ENCODE measurements at places on chromosomes 1 and 21. TPM values are rescaled to one million over a fixed set of nuclear protein-coding genes. Genes with fewer than 3 reads are reported as not detected.

DNA sequence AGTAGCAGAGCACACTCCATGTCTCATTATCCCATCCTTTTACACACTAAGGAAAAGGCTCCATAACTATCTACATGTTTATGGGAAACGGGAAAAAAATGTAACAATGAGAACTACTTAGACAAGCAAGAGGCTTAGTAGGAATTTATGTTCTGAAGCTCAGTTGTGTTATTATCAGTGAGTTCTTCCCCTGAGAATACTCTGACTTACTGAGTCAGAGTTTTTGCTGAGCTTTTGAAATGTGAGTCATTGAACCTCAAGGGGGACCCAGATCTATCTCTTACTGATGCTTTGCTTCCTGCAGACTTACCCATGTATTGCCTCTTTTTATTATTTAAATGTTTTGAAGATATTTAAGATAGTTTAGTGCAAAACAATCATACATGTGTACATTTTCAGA is 20.1 kb downstream of the CFHR5 start:
- H3K27ac ChIP-seq = no peak overlapping the region
- H3K27me3 ChIP-seq = no peaks in the 10 kb centered on the region
- DNase-seq = no peak

DNA sequence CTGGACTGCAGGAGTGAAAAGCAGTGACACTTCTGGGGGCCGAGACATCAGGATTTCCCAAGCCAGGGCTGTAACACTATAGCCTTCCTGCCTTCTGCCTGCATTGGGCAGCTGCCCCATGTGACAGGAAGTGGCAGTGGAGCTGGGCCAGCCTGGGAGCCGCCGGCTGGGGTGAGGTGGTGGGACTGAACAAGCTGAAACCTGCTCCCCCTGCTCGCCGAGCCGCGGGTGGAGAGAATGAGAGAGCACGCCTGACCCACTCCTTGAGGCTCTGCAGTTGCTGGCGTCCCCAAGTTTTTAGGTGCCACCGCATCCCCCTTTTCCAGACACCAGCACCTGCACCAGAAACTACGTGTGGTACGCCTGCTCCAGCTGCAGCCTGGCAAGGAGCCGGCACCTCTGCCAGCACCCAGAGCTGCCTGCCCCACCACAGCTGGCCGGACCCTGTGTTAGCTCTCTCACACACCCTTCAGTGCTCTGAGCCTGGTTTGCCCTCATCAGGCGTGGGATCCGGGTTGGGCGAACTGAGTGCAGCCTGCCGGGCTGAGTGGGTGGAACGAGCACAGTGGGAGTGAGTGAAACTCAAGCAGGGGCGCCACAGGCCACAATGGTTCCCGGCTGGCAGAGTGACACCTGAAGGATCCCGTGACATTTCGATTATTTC is 119.4 kb downstream of the AKT3 start:
- H3K36me3 ChIP-seq = no peaks in the 10 kb centered on the region
- H3K27ac ChIP-seq = peak overlapping the region; percentile 52
- no peaks in the 10 kb centered on the region for H3K27me3 ChIP-seq
- no peak for DNase-seq

- peaks cover 8% of the 10 kb centered on the region for H3K4me1 ChIP-seq
- H3K27me3 ChIP-seq = no peaks in the 10 kb centered on the region
- no peak overlapping the region for H3K4me3 ChIP-seq
- no peak for DNase-seq
Measured at GRCh38 chr1:12439073-12439472, 178.9 kb downstream of the DHRS3 start.

DNA sequence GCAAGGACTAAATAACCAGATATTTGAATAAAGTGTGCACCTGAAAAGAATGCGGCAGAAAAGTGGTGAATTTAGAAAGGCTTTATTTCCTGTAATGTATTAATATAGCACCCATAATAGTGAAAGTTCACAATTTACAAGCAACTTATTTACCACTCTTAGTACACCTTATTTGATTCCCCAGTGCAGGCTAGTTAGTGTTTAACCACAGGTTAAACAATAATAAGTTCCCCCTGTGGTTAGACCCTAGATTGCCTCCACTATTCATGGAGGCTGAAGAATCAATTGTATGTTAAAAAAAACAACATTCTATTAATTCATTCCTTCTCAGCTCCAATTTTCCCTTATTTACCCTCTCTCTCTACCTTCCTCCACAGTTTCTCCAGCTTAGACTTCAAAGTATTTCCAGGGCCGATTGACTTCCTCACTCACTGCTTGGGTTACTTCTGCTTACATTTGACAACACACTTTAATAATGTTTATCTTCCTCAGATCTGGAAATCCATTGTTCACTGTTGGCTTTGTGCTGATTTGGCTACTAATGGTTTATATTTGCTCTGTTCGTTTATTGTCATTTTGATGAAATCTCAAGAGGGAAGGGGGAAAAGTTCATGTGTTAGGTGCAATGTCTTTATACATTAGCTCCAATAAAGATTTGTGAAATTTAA is 796.3 kb downstream of the BRINP3 start:
- H3K36me3 ChIP-seq = no peaks in the 10 kb centered on the region
- no peaks in the 10 kb centered on the region for H3K27me3 ChIP-seq
- no peak overlapping the region for H3K27ac ChIP-seq
- no peak for DNase-seq
- H3K4me1 ChIP-seq = no peaks in the 10 kb centered on the region
- H3K4me3 ChIP-seq = no peak overlapping the region

- H3K36me3 ChIP-seq = no peaks in the 10 kb centered on the region
- H3K4me3 ChIP-seq = peak overlapping the region; percentile 67
- no peak for DNase-seq
- H3K27ac ChIP-seq = peak overlapping the region; percentile 87
- no peaks in the 10 kb centered on the region for H3K27me3 ChIP-seq
- peaks cover 38% of the 10 kb centered on the region for H3K4me1 ChIP-seq
Measured at GRCh38 chr1:23558140-23558871, 995 bp downstream of the ID3 start.

Gene NPHS2
- total RNA-seq = not detected

Gene TCHH
- total RNA-seq = 0.33 TPM

DNA sequence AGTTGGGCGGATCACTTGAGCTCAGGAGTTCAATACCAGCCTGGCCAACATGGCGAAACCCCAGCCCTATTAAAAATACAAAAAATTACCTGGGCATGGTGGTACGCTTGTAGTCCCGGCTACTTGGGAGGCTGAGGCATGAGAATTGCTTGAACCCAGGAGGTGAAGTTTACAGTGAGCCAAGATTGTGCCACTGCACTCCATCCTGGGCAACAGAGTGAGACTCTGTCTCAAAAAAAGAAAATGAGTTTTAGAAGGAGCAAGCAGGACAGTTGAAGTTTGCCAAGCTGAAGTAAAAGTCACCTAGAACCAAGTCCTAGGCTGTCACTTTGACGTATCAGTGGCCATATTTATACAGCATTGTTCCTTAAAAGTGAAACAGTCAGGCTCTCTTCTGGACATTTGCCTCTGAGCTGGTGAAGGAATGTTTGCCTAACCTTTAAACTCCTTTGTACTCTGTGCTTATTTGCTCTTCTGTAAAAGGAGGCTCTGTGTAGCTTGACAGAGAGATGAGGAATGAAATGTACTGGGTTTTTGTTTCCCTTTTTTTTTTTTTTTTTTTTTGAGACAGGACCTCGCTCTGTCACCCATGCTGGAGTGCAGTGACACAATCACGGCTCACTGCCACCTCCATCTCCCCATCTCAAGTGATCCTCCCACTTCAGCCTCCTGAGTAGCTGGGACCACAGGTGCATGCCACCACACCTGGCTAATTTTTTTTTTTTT is 2.8 kb downstream of the RAB4A start:
- no peaks in the 10 kb centered on the region for H3K27me3 ChIP-seq
- no peak overlapping the region for H3K4me3 ChIP-seq
- peaks cover 49% of the 10 kb centered on the region for H3K4me1 ChIP-seq
- peak overlapping the region; percentile 11 for H3K27ac ChIP-seq
- no peak for DNase-seq

DNA sequence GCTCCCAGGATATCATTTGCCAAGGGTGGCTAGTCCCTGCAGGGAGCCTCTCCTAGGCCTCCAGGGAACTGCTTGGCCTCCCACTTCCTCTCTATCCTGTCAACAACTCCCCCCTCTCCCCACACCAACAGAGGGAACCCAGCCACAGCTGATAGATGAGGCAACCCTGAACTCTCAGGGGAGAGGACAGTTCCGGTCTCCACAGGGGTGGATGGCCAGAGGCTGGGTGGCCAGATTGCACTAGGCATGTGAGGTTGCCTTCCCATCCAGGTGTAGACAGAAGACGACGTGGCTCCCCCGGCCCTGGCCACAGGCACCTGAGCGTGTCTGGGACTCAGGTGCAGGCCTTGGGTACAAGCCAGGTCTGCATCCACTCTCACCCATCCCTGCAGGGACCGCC is 53.3 kb downstream of the TOR1AIP2 start:
- no peaks in the 10 kb centered on the region for H3K27me3 ChIP-seq
- no peaks in the 10 kb centered on the region for H3K4me1 ChIP-seq
- no peaks in the 10 kb centered on the region for H3K36me3 ChIP-seq
- no peak overlapping the region for H3K27ac ChIP-seq
- H3K4me3 ChIP-seq = no peak overlapping the region

GRCh38 chr1:228267962-228268880 is 60.4 kb downstream of the OBSCN start:
- no peaks in the 10 kb centered on the region for H3K27me3 ChIP-seq
- H3K36me3 ChIP-seq = no peaks in the 10 kb centered on the region
- H3K4me1 ChIP-seq = no peaks in the 10 kb centered on the region

- H3K27ac ChIP-seq = no peak overlapping the region
- no peaks in the 10 kb centered on the region for H3K27me3 ChIP-seq
- no peak overlapping the region for H3K4me3 ChIP-seq
- no peak for DNase-seq
- peaks cover 19% of the 10 kb centered on the region for H3K4me1 ChIP-seq
Measured at GRCh38 chr1:22500471-22500870, 48.8 kb downstream of the ZBTB40 start.

DNA sequence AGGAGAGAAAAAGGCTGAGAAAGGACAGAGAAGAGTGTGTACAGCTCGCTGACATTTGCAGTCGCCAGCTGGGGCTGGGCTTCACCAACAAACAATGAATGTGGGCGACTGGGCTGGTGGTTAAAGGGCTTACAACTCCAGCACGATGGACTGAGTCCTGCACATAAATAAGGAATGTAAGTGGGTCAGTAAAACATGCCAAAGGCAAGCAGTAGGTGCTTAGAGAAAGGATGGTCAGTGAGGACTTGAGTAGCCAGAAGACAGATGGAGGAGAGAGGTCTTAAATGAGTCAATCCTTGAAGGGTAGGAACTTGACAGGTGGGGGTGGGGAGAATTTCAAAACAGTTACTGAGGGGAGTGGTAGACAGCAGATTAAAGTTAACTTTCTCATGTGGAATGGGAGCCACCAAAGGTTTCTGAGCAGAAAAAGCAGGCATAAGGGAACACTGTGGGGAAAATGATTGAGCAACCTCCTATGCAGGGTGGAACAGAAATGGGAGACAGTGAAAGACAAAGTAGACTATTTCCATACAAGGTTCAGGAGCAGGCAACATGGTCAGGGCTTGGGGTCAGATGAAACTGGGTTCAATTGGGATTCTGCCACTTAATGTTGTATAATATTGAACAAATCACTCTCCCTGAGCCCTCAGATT is 37.4 kb downstream of the GADD45A start:
- no peaks in the 10 kb centered on the region for H3K27me3 ChIP-seq
- no peaks in the 10 kb centered on the region for H3K36me3 ChIP-seq
- DNase-seq = no peak
- H3K4me3 ChIP-seq = no peak overlapping the region
- no peak overlapping the region for H3K27ac ChIP-seq

DNA sequence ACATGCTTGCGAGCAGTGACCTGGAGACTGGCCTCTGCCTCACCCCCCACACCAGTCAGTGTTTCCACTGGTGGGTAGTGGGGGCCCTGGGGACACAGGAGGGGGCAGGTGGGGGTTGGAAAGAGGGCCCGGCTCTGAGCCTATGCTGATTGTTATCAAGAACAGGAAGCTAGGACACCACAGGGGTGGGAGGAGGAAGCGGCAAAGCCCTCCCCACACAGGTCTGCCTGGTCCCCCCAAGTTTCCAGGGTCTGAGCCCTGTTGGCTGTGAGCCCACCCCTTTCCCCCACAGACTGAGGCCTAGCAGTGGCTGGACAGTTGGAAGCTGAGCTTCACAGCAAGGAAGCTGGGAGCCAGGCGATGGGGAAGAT is 1.6 kb upstream of the PTPN7 start:
- no peak overlapping the region for H3K27ac ChIP-seq
- DNase-seq = no peak
- H3K36me3 ChIP-seq = no peaks in the 10 kb centered on the region
- no peak overlapping the region for H3K4me3 ChIP-seq
- peaks cover 3% of the 10 kb centered on the region for H3K4me1 ChIP-seq
- no peaks in the 10 kb centered on the region for H3K27me3 ChIP-seq

DNA sequence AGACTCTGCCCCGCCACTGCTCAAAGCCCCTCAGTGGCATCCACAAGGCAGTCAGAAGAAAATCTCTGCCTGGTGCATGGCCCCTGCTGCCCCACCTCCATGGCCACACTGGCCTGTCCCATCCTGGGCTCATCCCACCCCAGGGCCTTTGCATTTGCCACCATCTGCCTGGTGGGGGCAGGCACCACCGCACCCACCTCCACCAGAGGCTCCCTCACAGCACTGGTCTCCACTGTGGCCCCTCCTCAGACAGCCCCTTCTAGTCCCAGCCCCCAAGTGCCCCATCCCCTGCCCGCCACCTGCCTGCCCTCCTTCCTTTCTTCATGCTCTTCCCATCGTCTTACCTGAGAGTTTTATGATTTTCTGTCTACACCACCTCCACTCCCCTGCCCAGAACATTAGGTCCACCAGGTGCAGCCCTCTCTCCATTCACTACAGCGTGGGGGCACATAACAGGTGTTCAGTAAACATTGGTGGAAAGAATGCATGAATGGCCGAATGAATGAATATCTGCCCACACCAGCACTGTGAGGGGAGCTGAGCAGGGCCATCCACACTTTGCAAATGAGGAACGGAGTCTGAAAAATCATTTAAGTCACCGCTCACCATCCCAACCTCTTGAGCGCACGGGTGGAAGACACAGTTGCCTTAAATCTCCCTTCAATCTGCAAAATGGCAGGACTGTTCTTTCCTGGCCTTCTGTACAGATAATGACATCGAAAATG is 2.1 kb downstream of the PRDM15 start:
- no peak overlapping the region for H3K4me3 ChIP-seq
- DNase-seq = no peak
- no peaks in the 10 kb centered on the region for H3K27me3 ChIP-seq
- H3K27ac ChIP-seq = no peak overlapping the region
- H3K36me3 ChIP-seq = peaks cover 1% of the 10 kb centered on the region

DNA sequence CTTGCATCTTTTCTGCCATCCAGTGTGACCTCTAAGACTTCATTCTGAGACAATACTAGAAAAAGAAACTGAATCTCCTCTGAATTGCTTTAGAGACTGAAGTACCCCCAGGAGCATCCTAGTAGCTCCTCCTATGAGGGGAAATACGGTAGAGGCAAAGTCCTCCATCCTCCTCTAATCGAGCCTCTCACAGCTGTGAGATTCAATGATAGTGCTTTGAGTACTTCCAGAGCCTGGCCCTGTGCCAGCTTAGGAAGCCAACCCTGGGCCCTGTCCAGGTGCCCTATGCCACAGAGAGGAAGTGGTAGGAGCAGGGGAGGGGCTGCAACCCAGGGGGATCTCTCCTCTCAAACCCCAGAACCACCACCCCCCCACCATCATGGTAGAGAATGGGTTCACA is 10.7 kb downstream of the RORC start:
- peak overlapping the region; percentile 3 for H3K27ac ChIP-seq
- no peak overlapping the region for H3K4me3 ChIP-seq
- peaks cover 12% of the 10 kb centered on the region for H3K4me1 ChIP-seq
- no peak for DNase-seq
- H3K27me3 ChIP-seq = no peaks in the 10 kb centered on the region

GRCh38 chr1:44418022-44418673 is 13.1 kb downstream of the RNF220 start:
- peaks cover 31% of the 10 kb centered on the region for H3K27me3 ChIP-seq
- no peak overlapping the region for H3K27ac ChIP-seq
- no peak for DNase-seq
- no peak overlapping the region for H3K4me3 ChIP-seq

Gene LRRC47
- total RNA-seq = 23.8 TPM

Gene POU2F1
- total RNA-seq = 7.7 TPM

Gene NHLH1
- total RNA-seq = 0.08 TPM

All from liver (tissue), 10 donors.